ENCODE measurements at places on chromosomes 3 and 15. TPM values are rescaled to one million over a fixed set of nuclear protein-coding genes. Genes with fewer than 3 reads are reported as not detected.

The ZNF501 gene
- total RNA-seq: 4.0 TPM

The BCL6 gene
- 30.1 TPM for total RNA-seq

The AQP9 gene
- not detected for total RNA-seq

The PRSS50 gene
- not detected for total RNA-seq

The WWTR1 gene
- total RNA-seq: 21.8 TPM

The CLDN1 gene
- total RNA-seq: 0.18 TPM

The GP5 gene
- total RNA-seq: 0.14 TPM

The IGF2BP2 gene
- 28.8 TPM for total RNA-seq

The CEP19 gene
- 4.3 TPM for total RNA-seq

The NPAP1 gene
- not detected for total RNA-seq

The PIGZ gene
- total RNA-seq: 2.1 TPM

The TGM5 gene
- not detected for total RNA-seq

The LTK gene
- not detected for total RNA-seq

The MUC20 gene
- 0.74 TPM for total RNA-seq

The SLC9C1 gene
- total RNA-seq: 0.14 TPM

The DUOXA2 gene
- total RNA-seq: not detected

The ZIC4 gene
- total RNA-seq: not detected

The OR5H14 gene
- total RNA-seq: not detected

The CLRN1 gene
- total RNA-seq: not detected

The GOLGA8J gene
- total RNA-seq: not detected

The IL20RB gene
- 2.7 TPM for total RNA-seq
